ENCODE measurements at places on chromosomes 7 and 10.

GRCh38 chr10:59954296-59954695 lies 47.9 kb upstream of the CCDC6 start:
- H3K4me1 ChIP-seq: no peaks in the 10 kb centered on the region
- no peak for DNase-seq
- H3K27ac ChIP-seq: no peak overlapping the region
- H3K36me3 ChIP-seq: no peaks in the 10 kb centered on the region

DNA sequence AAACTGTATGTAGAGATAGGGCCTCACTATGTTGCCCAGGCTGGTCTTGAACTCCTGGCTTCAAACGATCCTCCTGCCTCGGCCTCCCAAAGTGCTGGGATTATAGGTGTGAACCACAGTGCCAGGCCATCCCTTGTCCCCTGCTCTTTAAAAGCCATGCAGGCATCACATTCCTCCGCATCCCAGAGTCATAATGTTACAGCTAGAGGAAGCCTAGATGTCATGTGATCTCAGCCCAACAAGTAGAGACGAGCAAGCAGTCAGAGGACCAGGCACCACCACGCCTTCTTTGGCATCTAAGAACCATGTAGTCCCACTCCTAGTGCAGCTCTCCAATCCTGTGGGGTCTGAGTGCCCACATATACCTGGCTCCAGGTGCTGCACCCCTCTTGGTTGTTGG lies 13.1 kb downstream of the PODXL start:
- H3K4me3 ChIP-seq: no peak overlapping the region
- DNase-seq: no peak
- no peaks in the 10 kb centered on the region for H3K36me3 ChIP-seq
- no peaks in the 10 kb centered on the region for H3K4me1 ChIP-seq
- no peak overlapping the region for H3K27ac ChIP-seq

GRCh38 chr7:108055611-108056021 lies 52.7 kb upstream of the LAMB1 start:
- H3K4me3 ChIP-seq: no peak overlapping the region
- DNase-seq: no peak
- no peak overlapping the region for H3K27ac ChIP-seq
- H3K36me3 ChIP-seq: no peaks in the 10 kb centered on the region
- H3K4me1 ChIP-seq: no peaks in the 10 kb centered on the region

GRCh38 chr7:15397922-15398760 lies 163.7 kb downstream of the AGMO start:
- no peaks in the 10 kb centered on the region for H3K36me3 ChIP-seq
- no peaks in the 10 kb centered on the region for H3K4me1 ChIP-seq
- no peak overlapping the region for H3K4me3 ChIP-seq
- no peak for DNase-seq
- H3K27ac ChIP-seq: no peak overlapping the region

- no peaks in the 10 kb centered on the region for H3K4me1 ChIP-seq
- H3K4me3 ChIP-seq: no peak overlapping the region
- DNase-seq: no peak
- H3K36me3 ChIP-seq: no peaks in the 10 kb centered on the region
- H3K27me3 ChIP-seq: no peaks in the 10 kb centered on the region
Measured at GRCh38 chr7:158050441-158050977, 537.1 kb downstream of the PTPRN2 start.

GRCh38 chr7:15043931-15044330 lies 141.4 kb upstream of the DGKB start:
- H3K27me3 ChIP-seq: no peaks in the 10 kb centered on the region
- H3K27ac ChIP-seq: no peak overlapping the region
- no peaks in the 10 kb centered on the region for H3K36me3 ChIP-seq
- no peak for DNase-seq
- no peak overlapping the region for H3K4me3 ChIP-seq

GRCh38 chr10:132299371-132300336 lies 8.1 kb downstream of the STK32C start:
- H3K4me1 ChIP-seq: no peaks in the 10 kb centered on the region
- H3K36me3 ChIP-seq: no peaks in the 10 kb centered on the region
- no peak overlapping the region for H3K4me3 ChIP-seq
- DNase-seq: no peak
- H3K27me3 ChIP-seq: no peaks in the 10 kb centered on the region

GRCh38 chr10:49074836-49075682 lies 40.3 kb downstream of the VSTM4 start:
- DNase-seq: no peak
- H3K4me3 ChIP-seq: no peak overlapping the region
- H3K36me3 ChIP-seq: no peaks in the 10 kb centered on the region
- H3K27me3 ChIP-seq: no peaks in the 10 kb centered on the region
- no peaks in the 10 kb centered on the region for H3K4me1 ChIP-seq
- H3K27ac ChIP-seq: no peak overlapping the region

- H3K4me3 ChIP-seq: no peak overlapping the region
- no peaks in the 10 kb centered on the region for H3K27me3 ChIP-seq
- no peaks in the 10 kb centered on the region for H3K36me3 ChIP-seq
- no peak for DNase-seq
- H3K27ac ChIP-seq: no peak overlapping the region
Measured at GRCh38 chr10:124325998-124326636, 92.6 kb downstream of the OAT start.

GRCh38 chr7:16586081-16586874 lies 59.3 kb downstream of the ANKMY2 start:
- DNase-seq: no peak
- H3K4me3 ChIP-seq: no peak overlapping the region
- no peak overlapping the region for H3K27ac ChIP-seq

GRCh38 chr7:28346676-28347363 lies 65.5 kb upstream of the CREB5 start:
- H3K27ac ChIP-seq: no peak overlapping the region
- no peaks in the 10 kb centered on the region for H3K36me3 ChIP-seq
- H3K4me1 ChIP-seq: no peaks in the 10 kb centered on the region
- no peak for DNase-seq
- no peak overlapping the region for H3K4me3 ChIP-seq
- H3K27me3 ChIP-seq: no peaks in the 10 kb centered on the region

DNA sequence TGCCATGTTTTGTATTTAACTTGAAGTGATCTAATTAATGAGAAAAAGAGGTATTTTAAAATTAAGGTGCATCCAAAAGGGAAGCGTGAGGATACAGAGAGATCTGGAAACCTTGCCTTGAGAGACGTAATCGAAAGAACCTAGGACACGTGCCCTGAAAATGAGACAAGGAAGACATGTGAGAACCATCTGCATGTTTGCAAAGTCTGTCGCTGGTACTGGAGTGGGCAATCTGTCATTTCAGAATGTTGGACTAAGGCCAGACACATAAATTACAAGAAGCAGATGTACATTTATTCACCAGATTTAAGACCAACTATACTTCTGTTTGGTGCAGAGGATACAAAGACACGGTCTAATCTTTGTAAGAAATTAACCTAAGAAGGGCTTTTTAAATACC lies 9.2 kb downstream of the AGR2 start:
- no peaks in the 10 kb centered on the region for H3K4me1 ChIP-seq
- H3K27ac ChIP-seq: no peak overlapping the region
- no peaks in the 10 kb centered on the region for H3K27me3 ChIP-seq
- H3K36me3 ChIP-seq: no peaks in the 10 kb centered on the region
- DNase-seq: no peak

DNA sequence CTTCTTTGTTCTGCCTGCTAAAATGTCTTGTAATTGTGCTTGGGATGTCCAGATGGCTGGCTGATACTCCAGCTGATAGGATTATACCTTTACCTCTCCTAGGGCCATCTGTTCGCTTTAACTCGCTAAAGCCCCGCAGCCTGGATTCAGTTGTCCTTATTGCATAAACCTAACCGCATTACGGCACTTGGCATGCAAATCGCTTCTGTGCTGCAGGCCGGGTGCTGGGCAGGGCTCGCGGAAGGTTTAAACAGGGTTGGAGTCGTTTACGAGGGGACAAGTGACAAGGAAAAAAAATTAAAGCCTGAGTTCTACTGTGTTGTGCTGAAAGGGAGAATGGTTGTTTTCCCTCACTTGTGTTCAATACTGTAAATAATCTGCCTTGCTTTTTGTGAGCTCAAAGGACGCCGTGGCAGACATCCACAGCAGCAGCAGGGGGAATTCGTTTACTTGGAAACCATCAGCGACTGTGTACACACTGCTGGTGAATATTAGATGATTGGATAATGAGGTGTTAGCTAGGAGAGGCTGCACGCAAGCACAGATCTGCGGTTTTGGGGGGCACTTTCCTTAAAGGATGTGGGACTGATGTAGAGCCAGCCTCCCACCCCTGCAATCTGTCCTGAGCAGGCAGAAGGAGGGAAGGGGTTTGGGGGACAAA lies 93.0 kb downstream of the EBF3 start:
- no peak overlapping the region for H3K27ac ChIP-seq
- H3K4me1 ChIP-seq: no peaks in the 10 kb centered on the region
- no peak for DNase-seq
- no peaks in the 10 kb centered on the region for H3K36me3 ChIP-seq
- H3K27me3 ChIP-seq: no peaks in the 10 kb centered on the region
- no peak overlapping the region for H3K4me3 ChIP-seq

DNA sequence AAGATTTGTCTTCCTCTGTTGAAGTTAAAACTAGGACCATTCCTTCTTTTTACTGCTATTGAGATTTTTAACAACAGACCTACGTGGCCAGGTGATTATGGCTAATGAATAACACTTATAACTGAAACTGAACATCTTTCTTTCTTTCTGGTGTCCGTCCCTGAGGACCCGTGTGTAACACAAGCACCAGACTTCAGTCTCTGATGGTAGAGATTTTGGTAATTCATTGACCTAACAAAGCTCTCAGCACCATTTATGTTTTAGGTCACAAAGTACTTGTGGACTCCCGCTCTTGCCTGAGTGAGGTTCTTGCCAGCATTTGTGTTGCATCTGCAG lies 40.4 kb upstream of the TMEM229A start:
- H3K27ac ChIP-seq: no peak overlapping the region
- H3K27me3 ChIP-seq: no peaks in the 10 kb centered on the region
- H3K4me3 ChIP-seq: no peak overlapping the region
- no peaks in the 10 kb centered on the region for H3K36me3 ChIP-seq
- DNase-seq: no peak

DNA sequence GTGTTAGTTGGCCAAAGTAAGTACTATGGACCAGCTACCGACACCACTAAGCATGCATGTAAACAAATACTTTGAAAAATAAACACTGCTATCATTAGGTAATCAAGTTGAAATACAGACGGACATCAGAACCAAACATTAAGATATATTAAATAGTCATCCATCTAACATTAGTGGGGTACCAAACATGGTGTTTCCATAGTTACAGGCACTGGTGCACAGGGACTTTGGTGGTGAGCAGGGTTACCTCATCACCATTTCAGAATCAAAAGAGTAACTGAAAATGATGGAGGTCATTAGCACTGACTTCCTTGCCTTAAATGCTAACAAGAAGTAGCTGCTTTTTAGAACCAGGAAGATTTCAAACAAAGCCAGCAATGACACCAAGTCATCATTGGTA lies 23.9 kb downstream of the EBLN1 start:
- DNase-seq: no peak
- H3K27me3 ChIP-seq: no peaks in the 10 kb centered on the region
- H3K4me1 ChIP-seq: no peaks in the 10 kb centered on the region
- H3K36me3 ChIP-seq: no peaks in the 10 kb centered on the region
